Eye (tissue), 1 donor: ENCODE measurements at places on chromosomes 12 and 14.

DNA sequence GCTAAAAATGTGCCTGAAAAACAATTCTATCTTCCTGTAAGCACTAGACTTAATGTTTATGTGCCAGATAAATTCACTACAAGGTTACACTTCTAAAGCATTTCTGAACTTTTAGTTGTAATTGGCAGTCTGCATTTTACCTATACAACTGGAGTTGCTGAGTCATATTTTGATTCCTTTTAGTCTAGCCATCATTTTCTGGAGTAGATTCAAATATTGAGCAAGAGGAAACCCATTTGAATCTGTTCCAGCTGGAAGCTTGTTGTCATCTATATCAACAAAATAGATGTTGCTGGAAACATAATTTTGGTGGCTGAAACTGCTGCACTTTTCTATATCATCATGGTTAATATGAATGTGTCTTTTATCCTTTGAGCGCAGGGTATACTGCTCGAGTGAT is 122.2 kb upstream of the CCDC175 start:
- no peak for DNase-seq

GRCh38 chr12:61862986-61863385 is 397.2 kb upstream of the USP15 start:
- DNase-seq = no peak

DNA sequence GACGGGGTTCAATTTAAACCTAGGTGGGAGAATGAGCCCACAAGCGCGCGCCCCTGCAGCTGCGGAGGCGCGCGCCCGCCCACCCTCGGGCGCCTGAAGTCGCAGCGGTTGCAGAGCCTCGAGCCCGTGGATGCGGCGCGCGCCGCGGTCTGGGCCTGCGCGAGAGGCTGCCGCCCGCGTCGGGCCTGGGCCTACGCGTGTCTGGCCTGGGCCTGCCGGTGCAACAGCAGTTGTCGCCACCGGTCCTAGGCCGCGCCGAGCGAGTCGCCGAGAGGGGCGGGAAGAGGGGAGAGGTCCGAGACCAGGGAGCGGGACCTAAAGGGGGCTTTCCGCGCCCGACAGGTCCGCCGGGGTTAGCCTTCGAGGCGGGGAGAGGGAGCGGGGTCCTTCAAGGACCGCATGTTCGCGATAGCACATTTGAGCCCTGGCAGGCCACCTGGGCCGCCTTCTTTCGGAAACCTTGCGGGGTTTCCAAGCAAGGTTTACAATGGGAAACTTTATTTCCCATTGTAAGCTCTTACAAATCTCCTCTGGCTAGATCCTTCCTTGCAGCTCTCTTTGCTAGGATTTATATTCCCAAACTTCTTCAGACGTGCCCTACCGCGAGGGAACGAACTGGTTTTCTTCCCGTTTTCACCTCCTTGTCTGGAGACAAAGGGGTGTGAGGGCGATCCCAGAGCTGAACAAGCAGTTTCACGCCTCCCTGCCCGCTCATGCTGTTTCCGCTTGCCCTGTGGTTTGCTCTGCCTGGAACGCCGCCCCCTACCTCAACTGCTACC is 6.8 kb downstream of the SIX6 start:
- DNase-seq = peak; percentile 88

GRCh38 chr12:116376354-116377193 is 99.1 kb upstream of the MED13L start:
- no peak for DNase-seq

DNA sequence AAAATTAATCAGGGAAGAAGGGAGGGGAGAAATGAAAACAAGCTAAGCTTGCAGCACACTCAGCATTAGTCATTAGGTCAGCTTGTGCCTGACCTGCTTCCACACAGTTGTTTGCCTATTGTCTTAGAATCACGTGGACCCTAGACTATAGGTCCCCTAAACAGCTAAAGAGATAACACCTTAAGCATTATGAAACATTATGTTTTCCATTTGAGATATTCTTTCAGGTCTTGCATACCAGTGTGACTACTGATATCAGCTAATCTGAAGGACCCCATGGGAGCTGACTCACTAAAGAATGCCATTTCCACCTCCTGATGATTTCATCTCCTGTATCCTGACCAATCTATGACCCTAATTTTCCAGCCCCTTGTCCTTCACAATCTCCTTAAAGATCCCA is 154.1 kb upstream of the FUT8 start:
- DNase-seq = no peak

DNA sequence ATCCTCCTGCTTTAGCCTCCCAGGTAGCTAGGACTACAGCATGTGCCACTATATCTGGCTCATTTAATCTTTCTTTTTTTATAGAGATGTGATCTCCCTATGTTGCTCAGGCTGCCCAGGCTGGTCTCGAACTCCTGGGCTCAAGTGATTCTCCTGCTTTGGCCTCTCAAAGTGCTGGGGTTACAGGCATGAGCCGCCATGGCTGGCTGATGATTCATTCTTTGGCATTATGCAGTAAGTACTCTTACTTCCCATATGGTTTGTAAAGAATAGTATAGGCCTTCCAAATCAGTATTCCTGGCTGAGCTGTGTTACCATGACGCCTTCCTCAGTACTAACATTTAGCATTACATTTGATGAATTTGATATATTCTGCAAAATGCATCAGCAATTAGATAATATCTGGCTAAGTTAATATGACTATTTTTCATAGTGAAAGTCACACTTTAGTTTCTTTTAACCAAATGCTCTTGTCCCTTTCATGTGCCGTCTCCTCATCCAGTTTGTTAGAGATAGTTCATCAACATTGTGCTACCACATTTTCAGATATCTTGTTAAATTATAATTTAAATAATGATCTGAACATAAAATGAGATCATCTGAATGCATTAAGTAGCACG is 3.2 kb upstream of the MIA2 start:
- no peak for DNase-seq

DNA sequence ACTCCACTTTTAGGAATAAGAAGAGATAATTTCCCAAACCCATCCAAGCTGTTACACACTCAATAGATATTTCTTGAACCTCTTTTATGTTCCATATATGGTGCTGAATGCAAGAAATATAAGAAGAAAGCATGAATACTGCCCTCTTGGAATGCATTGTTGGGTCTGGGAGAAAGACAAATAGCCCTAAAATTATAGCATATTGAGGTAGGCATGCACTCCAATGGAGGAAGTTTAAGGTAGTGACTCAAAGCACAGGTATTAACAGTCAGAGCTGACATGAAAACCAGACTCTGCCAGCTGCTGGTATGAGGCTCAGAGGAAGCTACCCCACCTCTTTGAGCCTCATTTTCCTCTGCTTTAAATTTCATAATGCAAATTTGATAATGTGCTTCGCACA is 261.3 kb upstream of the NOS1 start:
- no peak for DNase-seq

DNA sequence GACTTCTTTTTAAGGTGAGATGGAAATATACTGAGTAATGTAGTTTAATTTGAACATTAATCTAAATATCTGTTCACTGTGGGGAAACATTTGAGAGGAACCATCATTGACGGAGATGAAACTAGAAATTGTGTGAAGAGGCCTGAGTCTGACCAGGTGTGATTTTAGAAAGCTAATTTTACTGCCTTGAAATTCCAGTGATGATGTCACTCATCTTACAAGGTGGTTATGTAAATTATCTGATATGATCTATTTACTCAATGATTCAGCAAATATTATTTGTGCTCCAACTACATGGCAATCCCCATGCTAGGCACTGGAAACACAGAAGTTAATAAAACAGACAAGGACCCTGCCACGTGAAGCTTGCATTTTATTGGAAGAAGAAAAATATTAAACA is 435.7 kb upstream of the DCN start:
- no peak for DNase-seq

- DNase-seq = no peak
Observed at GRCh38 chr14:75826599-75826998, 155.2 kb downstream of the TGFB3 start.

DNA sequence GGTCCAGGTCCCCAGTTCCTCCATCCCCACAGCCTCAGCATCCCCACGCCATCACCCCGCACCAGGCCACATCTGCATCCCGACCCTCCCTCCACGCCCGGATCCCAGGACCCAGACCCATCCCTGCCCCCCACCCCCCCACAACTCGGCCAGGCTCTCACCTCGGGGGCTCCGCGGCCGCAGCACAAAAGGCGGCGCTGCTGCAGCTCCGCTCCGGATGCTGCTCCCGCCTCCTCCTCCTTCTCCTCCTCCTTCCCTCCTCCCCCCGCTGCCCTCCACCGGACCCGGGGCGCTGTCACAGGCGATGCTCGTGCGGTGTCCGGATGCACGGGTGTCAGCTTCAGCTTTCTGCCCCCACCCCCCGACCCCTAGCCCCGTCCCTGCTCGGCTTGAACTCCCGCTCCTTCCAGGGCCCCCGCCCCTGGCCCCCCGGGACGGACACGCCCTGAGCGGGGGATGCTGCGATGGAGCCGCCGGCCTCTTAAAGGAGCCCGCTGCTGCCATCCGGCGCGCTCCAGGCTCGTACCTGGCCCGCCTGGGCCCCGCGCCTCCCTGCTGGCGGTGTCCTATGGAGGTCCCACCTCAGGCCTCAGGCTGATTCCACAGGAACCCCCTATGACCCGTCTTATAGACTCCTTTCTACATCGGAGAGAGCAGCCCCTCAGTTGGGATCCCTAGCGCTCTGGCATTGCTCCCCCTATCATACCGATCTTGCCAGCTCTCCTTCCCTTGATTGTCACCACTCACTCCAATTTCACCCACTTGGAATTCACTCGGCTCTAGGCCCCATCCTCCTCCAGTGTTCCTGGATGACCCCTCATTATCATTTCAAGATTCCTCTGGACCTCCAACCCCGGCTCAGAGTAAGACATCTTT is at the start of gene MAP3K12:
TSS of gene MAP3K12 (minus strand) at position 193 of the 876 bp plus-strand sequence. CDS start 12,067 bp downstream, outside the sequence.
- peak; percentile 82 for DNase-seq

GRCh38 chr14:102507857-102508312 is 1.7 kb downstream of the ANKRD9 start:
- DNase-seq = no peak

DNA sequence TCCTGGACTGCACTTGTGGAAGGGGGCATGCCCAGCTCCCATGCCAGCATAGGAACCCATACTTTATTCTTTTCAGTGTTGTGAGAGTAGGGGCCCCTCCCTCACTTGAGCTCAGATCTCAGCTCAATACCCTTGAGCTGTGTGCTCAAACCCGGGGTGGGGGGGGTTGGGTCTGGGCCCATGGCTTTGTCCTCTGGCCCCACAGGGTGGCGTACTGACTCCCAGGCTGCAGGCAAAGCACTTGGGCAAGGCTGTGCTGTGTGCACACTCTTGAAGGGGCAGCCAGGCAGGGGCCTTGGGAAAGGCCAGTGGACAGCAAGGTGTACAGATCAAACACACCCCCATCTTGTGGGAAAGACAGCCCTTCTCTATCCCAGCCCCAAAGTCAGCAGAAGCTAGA is 81.8 kb downstream of the WIF1 start:
- no peak for DNase-seq

GRCh38 chr14:37599507-37600368 is 4.3 kb downstream of the TTC6 start:
- DNase-seq = peak; percentile 55

DNA sequence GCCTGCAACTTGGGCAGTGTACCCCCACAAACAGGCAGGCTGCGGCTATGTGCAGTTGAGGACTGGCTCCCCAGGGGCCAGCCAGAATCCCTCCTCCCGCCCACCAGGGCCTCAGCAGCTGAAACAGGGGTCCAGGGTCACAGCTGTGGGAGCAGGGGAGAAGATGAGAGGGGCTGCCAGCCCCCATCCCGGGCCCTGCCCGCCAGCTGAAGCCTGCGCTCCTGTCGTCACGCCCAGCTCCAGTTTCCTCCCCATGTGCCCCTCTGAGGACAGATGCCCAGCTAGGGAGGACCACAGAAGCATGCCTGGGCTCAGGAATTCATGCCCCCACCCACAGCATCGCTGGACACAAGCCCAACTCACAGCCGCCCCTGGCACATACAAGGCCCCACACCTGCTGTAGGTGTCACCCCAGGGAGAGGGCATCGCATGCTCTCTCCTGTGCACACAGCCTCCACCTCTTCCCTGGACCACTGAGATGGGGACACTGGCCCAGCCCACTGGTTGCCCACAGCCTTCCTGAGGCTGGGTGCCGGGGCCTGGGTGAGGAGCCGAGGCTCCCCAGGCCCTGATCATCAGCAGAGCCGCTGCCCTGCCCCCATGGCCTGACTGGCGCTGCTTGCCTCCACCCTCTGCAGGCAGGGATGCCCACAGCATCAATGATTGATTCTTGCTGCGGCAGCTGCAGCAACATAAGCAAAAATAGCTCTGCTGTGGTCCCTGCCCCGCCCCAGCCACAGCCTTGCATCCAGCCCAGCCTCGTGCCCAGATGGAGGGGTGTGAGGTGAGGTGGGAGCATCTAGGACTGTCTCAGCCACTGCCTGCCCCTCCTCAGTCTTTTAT is 3.7 kb upstream of the CLBA1 start:
- no peak for DNase-seq

DNA sequence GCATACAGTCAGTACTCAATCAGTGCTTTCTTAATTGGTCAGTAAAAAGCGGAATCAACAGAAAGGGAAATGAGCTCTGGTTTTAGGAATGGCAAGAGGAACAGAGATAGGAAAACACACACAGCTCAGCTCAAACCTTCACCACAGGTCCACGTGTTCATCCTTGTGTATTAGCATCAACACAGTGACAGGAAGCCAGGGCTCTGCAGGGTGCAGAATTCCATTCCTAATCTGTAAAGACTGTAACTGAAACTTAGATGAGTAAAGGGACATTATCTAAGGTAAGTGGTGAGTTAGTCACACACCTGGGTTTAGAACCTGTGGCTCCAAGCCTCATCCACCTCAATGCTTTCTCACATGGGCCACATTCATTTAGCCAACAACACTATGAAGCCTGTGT is 1242.2 kb upstream of the TMEM132C start:
- no peak for DNase-seq
